ENCODE measurements at places on chromosomes 13 and 19.
A peak's percentile ranks its signal among the peaks of the same experiment; 100 is the strongest.

DNA sequence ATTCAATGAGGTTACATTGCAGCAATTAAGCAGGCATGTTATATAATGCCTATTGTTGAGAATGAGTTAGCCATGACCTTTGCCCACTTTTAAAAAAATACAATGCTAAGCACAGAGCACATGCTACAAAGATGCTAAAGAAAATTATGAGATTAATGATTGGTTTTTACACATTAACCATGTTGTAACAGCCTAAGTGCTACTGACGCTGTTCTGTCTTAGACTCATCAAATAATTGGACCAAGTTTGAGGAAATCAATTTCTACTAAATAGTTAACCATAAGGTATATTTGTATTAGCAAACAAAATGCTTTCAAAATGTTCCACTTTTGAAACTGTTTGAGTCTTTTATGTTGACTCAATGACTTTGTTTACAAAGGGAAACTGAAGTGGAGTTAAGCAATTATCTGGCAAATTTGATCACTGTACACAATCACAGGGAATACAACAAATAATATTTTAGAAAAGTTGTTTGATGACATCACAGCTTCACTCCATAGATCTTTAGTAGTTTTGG is 14.3 kb downstream of the MIR17HG start:
- DNase-seq, result no peak

DNA sequence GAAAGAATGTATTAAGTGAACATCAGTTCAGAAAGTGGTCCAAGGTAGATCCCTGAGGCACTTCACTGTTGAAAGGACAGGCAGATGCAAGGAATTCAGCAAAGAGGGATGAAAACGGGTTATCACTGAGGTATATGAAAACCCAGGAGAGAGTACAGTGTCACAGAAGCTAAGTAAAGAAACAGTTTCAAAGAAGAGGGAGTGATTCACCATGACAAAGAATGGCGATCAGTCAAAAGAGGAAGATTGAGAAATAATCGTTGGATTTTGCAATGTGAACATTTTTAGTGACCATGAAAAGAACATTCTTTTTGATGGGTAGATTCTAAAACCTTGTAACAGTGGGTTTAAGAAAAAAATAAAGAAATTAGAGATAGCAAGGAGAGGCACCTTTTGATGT is 99.3 kb downstream of the EPSTI1 start:
- no peak for DNase-seq

GRCh38 chr19:18596752-18597157 is 8.2 kb downstream of the REX1BD start:
- no peak for DNase-seq

- DNase-seq, result no peak
These were observed 42.8 kb downstream of the BICRA start for GRCh38 chr19:47651691-47652090.

- DNase-seq, result no peak
These were observed 44.7 kb downstream of the PSPC1 start for GRCh38 chr13:19737844-19738557.

GRCh38 chr19:33194886-33195644 is 935 bp downstream of the LRP3 start:
- no peak for DNase-seq

DNA sequence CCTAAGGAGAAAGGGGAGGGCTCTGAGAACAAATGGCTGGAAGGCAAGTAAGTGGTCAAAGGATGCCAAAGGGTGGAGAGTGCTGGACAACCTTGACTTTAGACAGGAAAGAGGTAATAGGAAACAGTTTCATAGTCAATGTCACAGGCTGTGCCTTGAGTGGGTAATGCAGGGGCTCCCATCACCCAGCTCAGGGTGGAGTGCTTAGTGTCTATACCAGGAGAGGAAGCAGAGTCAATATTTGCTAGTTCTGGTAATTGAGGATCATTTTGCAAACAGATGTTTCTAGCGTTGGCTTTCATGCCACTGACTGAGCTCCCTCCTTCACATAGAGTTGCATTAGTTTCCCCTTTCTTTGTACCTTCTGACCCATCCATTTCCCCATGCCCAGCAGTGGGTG is 64.6 kb upstream of the KL start:
- no peak for DNase-seq

GRCh38 chr13:93025984-93026383 is 200.6 kb upstream of the GPC6 start:
- DNase-seq, result no peak

DNA sequence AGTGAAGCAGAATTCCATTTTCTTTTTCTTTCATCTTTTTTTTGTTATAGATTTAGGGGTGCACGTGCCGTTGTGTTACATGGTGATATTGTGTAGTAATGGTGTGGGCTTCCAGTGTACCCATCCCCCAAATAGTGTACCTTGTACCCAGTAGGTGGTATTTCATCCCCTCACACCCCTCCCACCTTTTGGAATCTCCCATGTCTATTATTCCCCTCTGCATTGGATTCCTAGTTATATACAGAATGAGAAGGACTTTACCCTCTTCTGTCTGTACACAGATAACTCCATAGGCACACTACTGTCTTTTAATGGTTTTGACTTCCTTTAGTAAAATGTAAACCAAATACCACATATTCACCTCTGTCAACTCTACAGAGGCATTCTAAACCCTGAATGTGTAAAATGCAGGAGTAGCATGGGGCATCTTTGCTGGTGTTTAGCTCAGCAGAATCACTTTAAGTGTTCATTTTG is 28.0 kb downstream of the FRY start:
- DNase-seq, result no peak

- peak; percentile 57 for DNase-seq
These were observed 27.2 kb downstream of the PBX4 start for GRCh38 chr19:19591133-19591825.

DNA sequence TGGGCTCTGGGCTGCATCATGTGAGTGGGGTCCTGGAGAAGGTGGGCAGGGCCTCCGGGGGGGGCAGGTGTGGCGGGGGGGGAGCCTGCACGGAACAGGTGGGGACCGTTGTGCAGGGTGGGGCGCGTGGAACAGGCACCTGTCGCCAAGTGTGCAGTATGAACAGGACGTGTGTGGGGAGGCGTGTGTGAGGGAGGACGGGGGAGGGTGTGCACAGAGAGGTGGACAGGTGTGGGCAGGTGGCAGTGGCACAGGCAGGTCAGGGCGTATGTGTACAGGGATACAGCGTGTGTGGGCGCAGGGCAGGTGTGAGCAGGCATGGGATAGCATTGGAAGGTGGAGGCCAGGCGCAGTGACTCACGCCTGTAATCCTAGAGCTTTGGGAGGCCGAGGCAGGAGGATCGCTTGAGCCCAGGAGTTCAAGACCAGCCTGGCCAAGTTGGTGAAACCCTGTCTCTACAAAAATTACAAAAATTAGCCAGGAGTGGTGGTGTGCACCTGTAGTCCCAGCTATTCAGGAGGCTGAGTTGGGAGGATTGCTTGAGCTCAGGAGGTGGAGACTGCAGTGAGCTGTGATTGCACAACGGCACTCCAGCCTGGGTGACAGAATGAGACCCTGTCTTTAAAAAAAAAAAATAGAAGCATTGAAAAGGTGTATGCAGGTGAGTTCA is 3.2 kb downstream of the PLK5 start:
- no peak for DNase-seq

- no peak for DNase-seq
These were observed at the start of gene MEIS3 for GRCh38 chr19:47419030-47419783. Gene MEIS3, minus strand, starts transcription at chr19:47419527. Its CDS starts 446 bp downstream, at chr19:47419081.

- DNase-seq, result no peak
These were observed 15.8 kb upstream of the DPF1 start for GRCh38 chr19:38239816-38240215.

- DNase-seq, result no peak
These were observed 3.7 kb downstream of the ZNF787 start for GRCh38 chr19:56117376-56117884.

DNA sequence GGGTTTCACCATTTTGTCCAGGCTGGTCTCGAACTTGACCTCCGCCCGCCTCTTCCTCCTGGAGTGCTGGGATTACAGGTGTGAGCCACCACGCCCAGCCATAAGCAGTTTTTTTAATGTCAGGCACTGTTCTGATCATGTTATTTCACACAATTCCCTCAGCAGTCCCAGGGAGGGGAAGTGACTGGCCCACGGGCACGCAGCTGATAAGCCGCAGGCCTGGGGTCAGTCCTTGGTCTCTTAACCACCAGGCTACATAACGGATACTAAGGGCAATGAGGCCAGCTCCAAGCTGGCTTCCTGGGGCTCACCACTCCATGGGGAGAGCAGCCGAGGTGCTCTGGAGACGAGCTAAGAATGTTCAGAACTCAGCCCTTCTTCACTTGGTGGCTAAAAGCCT is 13.5 kb downstream of the BRSK1 start:
- DNase-seq, result no peak

DNA sequence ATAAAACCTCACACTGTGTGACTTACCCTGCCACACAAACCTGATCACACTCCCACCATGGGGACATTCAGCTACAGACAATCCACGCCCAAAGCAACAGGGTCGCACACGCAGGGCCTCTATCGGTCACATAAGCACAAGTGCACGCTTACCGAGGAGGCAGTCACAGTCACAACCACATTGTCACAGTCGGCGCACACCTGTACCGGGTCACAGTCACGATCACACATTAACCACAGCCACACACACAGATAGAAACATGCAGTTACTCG is 579 bp downstream of the ZNF566 start:
- no peak for DNase-seq

GRCh38 chr13:31903111-31903815 is 128.3 kb upstream of the FRY start:
- no peak for DNase-seq

DNA sequence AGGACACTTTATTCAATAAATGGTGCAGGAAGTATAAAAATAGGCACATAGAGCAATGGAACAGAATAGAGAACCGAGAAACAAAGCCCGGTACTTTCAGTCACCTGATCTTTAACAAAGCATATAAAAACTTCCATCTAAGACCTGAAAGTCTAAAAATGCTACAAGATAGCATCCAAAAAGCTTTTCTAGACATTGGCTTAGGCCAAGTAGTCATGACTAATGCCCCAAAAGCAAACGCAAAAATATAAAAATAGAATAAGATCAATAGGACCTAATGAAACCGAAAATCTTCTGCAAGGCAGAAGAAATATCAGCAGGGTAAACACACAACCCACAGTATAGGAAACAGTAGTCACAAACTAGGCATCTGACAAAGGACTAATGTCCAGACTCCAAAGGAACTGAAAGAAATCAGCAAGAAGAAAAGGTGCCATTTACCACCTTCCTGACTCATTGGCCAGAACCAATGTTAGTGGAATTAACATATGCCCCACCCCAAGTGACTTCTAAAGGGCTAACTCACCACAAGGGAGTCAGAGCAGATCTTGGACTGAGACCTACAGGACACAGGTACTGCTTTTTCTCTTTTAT is 40.8 kb upstream of the CEACAM21 start:
- DNase-seq, result no peak

DNA sequence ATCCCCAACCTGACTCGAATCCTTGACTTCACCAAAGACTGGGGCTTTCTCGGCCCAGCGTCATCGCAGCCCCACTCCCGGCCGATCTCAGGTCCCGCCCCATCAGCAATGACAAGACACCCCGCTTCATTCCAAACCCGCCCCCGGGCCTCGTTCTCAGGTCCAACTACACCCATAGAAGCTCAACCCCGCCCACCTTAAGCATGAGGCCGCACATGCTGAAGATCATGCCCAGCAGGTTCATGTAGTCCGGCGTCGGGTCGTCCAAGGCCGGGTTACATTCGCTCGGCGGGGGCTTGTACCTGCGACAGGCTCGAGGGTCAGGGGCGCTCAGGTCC is 2.3 kb downstream of the WDR83 start:
- DNase-seq, result peak; percentile 71

DNA sequence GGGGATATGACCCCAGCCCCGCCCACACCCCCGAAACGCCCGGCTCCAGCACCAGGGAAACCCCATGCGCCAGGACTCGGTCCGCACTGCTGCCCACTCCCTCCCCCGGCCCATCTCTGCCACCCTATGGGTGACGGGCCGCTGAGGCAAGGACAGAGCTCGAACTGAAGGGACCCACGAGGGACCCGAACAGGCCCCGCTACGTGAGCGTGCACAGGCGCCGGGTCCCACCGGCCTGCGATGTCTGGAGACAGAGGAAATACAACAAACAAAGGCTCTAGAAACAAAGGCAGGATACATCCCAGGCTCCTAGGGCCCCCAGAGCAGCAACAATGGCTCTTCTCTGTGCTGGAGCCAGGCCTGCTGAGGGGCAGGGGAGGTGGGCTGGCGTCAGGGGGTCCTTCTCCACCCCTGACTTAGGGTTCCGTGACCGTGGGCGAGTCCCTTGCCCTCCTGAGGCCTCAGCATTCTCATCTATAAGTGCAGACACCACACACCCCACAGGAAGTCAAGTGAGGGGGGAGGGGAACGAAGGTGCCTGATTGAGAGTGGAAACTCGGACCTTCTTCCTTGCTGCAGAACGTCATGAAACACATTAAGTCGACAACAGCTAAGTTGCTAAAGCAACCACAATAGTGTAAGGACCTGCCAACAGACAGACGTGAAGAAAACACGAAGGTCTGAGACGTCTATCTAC is 3.1 kb downstream of the ABHD17A start:
- DNase-seq, result peak; percentile 74

- DNase-seq, result no peak
These were observed 66.6 kb upstream of the C1QTNF9B start for GRCh38 chr13:23963947-23964346.

- DNase-seq, result no peak
These were observed 8.4 kb downstream of the SLC39A3 start for GRCh38 chr19:2731181-2731995.

DNA sequence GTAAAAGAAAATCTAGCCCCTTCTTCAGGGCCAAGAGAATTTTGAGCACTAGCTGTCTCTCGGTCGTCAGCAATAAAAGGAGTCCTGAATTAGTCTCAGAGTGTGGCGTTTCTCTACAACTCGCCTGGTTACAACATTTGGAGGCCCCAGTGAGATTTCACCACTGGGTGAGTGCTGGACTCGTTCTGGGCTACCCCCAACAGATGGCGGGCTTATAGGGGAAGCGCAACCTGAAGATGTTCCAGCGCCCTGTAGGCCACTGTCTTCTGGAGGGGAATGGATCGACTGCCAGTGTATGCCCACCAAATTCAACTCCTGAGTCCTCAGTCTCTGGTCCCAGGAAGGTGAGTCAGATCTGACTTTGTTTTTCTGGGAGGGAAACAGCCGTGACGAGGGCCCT is 11.7 kb upstream of the ZNF181 start:
- DNase-seq, result no peak

DNA sequence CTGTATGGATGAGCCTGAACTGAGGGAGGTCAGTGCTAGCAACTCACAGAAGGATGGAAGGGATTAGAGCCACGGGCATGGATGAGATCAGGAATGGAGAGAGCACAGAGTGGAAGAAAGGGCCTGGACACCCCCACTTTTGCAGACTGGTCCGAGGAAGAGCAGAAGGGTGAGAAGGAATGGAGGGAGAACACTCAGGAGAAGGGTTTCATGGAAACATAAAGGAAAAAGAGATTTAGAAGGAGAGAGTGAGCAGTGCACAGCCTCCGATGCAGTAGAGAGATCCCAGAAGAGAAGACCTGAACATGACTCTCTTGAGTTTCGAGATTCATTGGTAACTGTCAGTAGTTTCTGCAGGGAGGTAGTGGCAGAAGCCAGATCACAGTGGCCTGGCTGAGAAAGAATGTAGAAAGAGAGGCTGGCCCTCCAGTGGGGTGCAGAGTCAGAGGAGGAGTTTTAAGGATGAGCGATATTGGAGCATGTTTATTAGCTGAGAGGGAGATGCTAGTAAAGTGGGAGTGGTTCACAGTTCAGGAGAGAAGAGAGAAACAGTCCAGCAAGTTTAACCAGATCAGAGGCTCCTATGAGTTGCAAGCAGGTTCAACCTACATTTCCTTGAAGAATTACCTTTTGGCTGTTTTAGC is 108.9 kb downstream of the ZAR1L start:
- DNase-seq, result no peak

- DNase-seq, result no peak
These were observed 15.8 kb upstream of the FEM1A start for GRCh38 chr19:4775627-4776152.
